ENCODE measurements at places on chromosomes 1 and 21.

DNA sequence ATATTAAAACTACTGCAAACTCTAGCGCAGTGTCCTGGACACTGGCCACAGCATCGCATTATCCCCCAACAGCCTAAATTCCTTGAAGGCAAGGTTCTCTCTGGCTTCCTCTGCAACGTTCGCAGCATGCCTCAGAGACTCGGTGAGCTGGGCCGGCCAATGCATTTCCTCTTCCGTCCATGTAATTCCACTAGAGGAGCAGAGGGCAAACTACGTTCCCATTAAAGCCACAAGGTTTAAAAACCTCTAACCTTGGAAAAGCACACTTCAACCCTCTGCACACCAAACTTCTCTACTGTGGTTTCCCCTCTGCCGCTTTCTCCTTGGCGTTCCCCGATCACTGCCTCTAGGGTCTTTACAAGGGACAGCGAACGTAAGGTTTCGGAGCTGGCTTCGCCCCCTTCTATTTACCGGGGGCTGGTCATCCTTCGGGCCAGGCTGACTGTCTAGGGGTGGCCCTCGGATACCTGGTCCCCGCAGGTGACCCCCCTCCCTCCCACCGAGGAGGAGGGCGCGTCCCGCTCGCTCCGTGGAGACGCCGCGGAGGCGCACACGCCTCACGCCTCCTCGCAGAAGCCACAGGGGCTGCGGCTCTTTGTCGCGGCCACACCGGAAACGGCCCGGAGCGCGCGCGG, 456 bp upstream of the SMYD2 start:
- DNase-seq = no peak

DNA sequence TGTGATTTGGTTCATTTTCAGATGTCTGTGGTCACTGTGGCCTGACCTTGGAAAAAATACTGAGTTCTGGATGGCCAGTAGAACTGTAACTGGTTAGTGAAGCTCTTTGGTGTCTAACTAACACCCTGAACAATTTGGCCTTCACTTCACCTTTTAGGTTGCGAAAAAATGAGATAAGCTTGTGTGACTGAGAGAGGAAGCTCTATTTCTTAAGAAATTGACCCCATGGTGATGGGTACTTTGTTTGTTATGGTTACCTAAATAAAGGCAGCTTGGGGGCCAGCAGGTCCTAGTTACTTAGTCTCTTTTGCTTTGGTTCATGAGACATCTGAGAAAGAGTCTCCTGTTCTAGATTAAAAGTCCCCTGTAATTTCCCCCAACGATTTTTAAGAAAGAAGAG, 181.6 kb downstream of the ZNF326 start:
- DNase-seq = no peak

- DNase-seq = no peak
Observed at GRCh38 chr1:28428012-28428411, 58.5 kb downstream of the PHACTR4 start.

DNA sequence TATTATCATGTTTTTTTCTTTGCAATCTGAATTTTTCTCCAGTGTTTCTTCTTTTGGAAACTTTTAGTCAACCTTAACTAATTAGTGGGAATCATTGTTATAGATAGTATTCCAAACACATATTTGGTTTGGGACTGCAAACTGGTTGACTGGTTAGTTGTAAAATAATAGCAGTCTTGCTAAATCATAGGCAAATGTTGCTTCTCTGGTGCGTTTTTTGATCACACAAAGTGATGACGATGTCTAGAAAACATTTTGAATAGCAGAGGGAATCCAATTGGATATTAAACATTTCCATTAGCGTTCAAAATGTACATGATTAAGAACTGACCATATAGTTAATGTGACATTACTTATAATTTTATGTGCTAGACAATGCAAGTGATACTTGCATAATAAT, 4.5 kb downstream of the DNAJB4 start:
- no peak for DNase-seq

DNA sequence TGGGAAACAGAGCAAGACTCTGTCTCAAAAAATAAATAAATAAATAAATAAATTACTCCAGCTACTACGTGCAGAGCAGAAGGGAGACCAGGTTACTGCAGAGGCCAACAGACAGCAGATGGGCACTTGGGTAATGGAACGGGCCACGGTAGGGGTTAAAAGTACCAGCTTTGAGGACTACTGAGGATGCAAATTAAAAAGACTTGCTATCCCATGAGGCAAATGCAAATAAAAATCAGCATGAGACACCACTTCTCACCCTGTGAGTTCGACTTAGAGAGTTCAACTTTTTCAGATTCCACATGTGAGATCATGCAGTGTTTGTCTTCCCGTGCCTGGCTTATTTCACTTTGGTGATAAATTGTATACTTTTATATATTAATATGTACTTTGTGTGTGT, 6.6 kb downstream of the SLC2A5 start:
- no peak for DNase-seq

DNA sequence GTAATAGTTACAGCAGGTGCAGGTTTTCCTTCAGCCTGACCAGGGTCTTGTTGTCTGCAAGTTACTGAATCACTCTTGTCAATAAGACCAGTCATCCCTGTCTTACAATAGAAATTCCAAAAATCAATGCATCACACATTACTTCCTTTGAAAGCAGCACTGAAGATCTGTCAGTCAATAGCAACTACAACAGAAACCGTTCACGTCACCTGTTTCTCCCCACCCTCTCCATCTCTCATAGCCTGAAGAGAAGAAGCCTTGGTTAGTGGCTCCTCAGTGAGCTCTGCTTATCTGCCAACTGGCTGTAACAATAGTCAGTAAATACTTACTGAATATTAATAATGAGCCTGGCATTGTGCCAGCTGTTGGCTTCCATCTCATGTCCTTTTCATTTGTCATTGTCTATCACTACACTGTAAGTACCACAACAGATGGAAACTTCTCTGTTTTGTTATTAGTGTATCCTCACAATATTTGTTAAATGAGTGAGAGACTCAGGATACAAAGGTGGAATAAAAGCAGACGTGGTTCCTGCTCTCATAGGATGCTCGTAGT, 195.2 kb downstream of the S1PR1 start:
- DNase-seq = peak; percentile 12

DNA sequence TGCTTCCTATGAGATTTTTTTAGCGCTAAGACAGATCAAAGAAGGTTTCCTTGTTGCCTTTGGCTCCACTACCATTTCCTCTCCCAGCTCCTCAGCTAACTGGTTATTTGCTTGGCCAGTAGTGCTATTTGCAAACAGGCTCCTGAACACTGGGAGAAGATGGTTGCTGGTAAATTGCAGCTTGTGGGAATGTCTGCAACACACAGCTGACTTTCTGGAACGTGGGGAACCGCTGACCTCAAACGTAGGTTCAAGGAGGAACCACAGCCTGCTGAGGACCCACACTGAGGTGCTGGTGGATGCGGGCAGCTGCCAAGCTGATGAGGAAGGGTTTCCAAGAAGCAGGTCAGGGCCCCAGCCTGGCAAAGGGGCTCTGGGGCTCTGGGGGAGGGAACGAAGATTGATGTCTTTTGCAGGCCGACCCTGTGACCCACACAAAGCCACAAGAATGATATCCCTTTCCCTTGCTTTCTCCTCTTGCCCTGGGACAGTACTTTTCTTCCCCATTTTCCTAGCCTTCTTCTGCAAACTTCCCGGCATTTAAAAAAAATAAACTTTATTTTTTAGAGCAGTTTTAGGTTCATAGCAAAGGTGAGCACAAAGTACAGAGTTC, 24.8 kb downstream of the GNG4 start:
- DNase-seq = no peak

GRCh38 chr1:1120866-1121591, 5.1 kb upstream of the C1orf159 start:
- no peak for DNase-seq

DNA sequence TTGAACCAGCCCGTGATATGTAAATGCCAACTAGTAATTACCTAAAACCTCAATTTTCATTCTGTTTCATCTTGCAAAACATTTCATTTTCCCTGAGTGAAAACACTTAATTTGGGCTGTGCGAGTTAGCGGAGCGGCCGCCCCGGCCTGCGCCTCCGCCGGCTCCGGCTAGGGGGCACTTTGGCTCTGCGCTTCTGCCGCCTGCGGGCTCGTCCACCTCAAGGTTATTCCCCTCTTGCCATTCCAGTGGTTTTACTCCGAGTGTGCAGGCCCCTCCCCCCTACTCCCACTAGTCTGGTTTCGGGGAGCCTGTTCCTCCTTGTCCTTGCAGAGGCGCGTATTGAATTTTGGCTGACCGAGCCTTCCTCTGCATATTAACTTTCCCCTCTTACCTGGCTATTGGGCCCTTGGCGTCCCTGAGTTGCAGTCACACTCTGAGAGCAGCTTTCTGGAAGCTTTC, 55.6 kb downstream of the PEX14 start:
- no peak for DNase-seq

DNA sequence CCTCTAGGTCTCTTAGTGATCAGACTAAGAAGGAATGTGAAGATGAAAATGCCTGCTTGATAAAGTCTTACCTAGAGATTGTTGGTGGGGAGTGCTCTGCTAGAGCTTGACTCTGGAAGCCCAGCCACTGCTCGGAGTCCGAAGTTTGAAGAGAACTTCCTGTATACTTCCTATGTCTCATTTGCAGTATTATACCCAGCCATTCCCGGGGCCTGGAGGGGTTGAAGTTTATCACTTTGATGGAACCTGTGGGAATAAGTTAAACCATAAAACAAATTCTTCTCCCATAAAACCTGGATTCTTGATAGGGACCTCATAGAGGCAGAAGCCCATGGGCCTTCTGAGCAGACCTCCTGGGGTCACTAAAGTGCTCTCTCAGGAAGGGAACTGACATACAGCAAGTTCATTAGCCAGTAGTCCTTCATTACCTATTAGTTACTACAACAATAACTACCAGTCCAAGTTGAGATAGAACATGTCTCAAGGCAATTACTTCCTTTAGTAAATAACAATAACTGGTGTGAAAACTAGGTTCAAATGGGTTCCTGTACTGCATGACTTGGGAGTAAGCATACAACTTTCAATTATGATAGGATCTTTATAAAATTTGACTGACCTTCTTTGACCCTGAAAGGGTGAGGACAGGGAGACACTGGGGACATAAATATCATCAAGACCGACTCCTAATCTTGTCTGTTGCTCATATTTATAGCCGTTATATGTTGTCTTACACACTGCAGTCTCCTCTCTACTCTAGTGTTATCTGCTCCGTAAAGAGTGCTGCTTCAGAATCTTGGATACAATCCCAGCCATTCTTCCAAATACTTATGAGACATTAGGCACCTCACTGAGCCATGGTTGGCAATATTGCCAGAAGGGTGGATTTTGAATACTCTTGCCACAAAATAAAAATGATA, at the start of gene OR6N1:
Gene OR6N1, minus strand, starts transcription at position 246 of the 917 bp plus-strand sequence. CDS start 5,513 bp downstream, outside the sequence.
- no peak for DNase-seq

DNA sequence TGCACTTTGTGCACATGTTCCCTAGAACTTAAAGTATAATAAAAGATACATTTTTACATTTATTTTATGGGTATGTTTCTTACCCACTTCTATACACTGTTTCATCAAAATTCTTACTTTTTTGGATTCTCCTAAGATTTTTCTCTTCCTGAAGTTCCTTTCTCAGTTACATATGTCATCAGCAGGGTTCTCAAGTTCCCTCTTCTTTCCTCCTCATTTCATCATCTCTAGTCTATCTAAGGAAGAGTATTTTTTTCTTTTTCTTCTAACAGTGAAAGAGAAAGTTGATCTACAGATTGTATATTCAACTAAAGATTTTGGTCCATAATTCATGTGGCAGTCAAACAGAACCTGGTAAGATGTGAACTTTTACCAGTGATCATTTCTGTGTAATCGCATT, 41.2 kb upstream of the CYYR1 start:
- DNase-seq = no peak

DNA sequence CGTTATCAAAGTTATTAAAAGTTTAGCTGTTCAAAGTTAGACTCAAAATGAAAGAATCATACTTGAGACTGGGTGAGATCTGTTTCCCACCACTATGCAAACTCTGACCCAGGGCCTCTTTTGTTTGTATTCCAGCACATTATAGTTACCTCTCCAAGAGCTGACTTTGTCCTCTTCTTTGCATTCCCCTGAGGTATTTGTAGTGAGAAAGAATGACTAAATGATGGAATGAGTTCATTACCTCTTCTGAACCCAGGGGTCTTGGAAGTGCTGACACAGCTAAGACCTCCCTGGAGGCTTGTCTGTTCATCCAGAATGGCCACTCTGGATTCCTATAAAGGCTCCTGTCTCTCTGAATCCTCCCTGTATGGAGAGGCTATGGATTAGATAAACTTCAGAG, 62.4 kb downstream of the FGGY start:
- DNase-seq = no peak

DNA sequence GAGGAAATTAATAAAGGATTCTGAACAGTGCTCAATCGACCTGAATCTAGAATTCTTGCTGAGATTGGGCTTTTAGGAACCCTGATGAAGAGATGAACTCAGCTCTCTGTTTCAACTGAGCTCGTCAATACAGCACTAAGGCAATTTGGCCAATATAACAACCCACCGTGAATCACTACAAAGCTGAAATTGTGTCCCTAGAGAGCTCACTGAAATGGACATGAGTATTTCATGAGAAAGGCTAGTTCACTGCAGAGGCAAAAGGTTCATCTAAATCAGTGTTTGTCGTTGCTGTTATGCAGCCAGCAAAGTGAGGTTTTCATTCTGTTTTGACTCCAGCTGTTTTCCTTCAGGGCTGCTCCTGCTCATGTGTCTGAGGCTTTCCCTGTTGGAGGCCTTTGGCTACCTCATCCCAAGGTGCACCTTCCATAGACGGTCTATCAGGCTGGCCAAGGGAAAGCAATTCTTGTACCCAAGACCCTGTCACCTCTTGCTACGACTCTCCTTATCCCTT, 83.5 kb downstream of the URB2 start:
- DNase-seq = no peak

DNA sequence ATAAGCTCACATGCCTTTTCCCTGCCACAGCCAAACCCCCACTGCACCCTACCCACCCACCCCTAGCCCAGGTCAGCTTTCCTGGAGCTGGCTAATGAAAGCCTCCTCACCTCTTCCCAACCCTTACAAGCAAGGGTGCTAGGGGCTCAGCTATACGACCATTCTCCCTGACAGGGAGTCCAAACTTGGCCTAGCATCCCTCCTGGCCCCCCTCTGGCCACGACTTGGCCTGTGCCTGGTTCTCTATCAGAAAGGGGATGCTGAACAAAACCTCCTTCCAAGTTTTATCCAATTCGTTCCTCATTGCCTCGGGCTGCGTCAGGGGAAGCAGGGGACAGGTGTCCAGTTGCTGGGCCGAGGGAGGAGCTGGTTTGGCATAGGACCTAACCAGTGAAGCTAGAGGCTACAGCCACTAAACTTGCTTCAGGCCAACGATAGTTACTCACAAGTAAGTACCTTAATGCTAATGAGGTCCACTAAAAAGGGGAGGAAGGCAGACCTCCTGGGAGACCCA, 8.6 kb downstream of the TMEM81 start:
- no peak for DNase-seq

GRCh38 chr1:23756676-23757075, 13.4 kb downstream of the ELOA start:
- DNase-seq = no peak
